ENCODE measurements at places on chromosomes 6 and 20.

- no peak for DNase-seq
Measured at GRCh38 chr6:80142586-80142985, 36.1 kb downstream of the BCKDHB start.

- no peak for DNase-seq
Measured at GRCh38 chr6:150336299-150336698, 32.5 kb upstream of the IYD start.

GRCh38 chr6:31070711-31071197 is 41.6 kb downstream of the C6orf15 start:
- DNase-seq: no peak

DNA sequence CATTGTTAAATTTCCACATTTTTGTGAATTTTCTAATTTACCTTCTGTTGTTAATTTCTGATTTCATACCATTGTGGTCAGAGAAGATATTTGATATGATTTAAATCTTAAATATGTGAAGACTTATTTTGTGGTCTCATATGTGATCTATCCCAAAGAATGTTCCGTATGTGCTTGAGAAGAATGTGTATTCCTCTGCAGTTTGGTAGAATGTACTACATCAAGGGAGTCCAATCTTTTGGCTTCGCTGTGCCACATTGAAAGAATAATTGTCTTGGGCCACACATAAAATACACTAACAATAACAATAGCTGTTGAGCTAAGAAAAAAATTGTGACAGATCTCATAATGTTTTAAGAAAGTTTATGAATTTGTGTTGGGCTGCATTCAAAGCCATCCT is 176.2 kb upstream of the PRND start:
- no peak for DNase-seq

GRCh38 chr6:366389-367297 is 24.9 kb upstream of the IRF4 start:
- no peak for DNase-seq

GRCh38 chr6:106858653-106859092 is 115.9 kb downstream of the CD24 start:
- no peak for DNase-seq

GRCh38 chr6:31128093-31128676 is 7.9 kb upstream of the CDSN start:
- DNase-seq: peak; percentile 52

- no peak for DNase-seq
Measured at GRCh38 chr6:33279971-33280511, 3.1 kb downstream of the B3GALT4 start.
